ENCODE measurements at places on chromosomes 3 and 15.
A peak's percentile ranks its signal among the peaks of the same experiment; 100 is the strongest.

- DNase-seq = peak; percentile 78
Measured at GRCh38 chr15:63190769-63191649, 1.6 kb downstream of the RAB8B start.

DNA sequence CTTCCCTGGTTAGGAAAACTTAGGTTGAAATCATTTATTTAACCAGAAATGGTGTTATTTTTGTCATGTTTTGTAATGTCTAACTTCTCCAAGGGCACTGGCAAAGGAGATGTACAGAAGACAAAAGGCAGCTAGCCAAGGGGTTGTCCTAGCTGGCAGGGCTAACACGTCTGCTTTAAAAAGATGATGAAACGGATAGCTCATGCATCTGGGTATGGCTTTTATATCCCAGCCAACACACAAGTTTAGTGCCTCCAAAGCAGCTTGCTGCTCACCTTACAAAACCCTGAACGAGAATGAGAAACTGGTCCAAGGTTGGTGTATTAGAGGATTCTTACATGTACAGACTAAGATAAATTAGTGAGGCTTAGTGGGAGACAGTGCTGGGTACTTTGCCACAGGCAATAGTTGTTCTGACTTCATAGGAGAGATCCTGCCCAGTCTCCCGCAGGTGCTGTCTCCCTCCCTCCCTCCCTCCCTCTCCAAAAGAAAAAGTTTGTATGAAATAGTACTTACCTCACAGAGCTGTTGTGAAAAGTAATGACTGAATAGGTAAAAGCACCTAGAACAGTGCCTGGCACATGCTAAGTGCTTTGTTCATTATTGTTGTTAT lies 47.8 kb downstream of the KCNMB2 start:
- DNase-seq = no peak

GRCh38 chr3:172138792-172139507 lies 99.6 kb downstream of the FNDC3B start:
- DNase-seq = peak; percentile 61

GRCh38 chr3:122021811-122022401 lies at the start of gene ILDR1:
ILDR1 (minus strand) TSS chr3:122022247; CDS start chr3:122022077, 170 bp downstream.
- no peak for DNase-seq

DNA sequence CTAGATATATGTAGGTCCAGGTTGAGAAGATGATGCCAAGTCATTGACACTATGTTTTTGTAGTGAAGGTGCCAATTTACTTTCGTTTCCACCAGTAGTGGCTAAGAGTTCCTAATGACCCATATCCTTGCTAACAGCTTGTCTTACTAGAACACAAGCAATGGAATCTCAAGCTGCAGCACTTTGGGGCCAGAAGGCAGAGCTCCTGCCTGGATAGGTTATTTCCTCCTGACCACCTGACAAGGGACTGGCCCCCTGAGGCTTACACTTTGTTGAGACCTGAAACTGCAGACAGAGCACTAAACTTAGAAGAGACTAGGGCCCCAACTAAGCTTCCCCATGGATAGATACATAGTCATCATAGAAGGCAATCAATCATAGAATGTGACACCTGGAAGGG lies 11.7 kb downstream of the ONECUT1 start:
- DNase-seq = no peak

DNA sequence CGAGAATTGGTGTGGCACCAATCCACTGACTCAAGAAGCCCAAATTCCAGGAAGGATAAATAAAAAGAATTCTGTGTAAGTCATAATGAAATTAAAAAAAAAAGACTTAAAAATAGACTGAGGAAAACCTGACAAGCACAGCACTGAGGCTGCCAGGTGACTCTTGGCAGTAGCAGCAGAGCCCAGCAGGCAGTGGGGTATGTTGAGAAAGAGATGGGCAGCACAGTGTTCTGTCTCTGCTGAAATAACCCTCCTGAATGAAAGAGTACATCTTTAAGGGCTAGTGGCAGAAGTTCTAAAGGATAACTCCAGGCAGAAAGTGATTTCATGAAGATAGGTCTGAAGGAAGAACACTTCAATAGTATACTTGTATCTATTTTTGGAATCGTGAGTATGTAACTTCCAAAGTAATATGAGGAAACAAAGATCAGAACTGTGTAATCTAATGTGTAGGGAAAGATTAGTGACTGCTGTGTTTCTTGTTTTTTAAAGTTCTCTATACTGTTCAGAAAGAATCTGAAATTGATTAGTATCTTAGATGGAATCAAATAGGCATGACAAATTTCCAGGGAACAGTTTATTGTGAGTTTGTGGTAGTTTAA lies 75.9 kb downstream of the RAB7A start:
- no peak for DNase-seq

GRCh38 chr3:168139947-168140346 lies 44.2 kb upstream of the GOLIM4 start:
- no peak for DNase-seq

DNA sequence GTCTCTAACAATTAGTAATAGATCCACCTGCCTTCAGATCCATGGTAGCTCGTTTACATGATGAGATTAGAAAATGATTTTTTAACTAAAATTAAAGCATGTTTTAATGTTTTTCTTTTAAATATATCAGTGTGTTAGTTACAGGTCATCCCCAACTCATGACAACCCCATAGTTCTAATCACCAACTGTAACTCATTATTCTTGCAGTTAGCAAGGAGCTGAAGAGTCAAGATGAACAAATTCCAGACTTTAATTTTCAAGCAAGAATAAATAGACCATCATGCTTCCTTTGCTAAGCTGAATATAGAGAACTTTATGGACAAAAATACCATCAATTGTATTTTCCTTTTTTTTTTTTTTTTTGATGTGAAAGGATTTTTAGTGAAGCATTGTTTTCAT lies 101.1 kb downstream of the TOP2B start:
- no peak for DNase-seq

DNA sequence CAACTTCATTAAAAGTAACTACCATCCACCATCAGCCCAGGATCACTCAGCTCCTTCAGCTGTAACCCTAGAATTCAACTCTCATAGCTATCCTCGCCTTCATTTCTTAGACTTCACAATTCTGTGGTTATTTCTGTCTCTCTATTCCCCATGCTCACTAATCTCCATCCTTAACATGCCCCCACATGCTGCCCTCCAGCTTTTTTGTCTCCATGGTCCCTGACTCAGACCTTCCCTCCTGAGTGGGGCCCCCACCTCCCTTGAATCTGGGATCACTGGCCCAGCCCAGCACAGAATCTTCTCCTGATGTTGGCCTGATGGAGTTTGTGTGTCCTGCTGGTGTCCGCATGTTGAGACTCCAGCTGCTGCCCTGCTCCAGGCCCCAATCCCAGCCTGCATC lies 41.7 kb downstream of the CHST14 start:
- DNase-seq = no peak

- DNase-seq = no peak
Measured at GRCh38 chr3:146581080-146581601, 24.0 kb downstream of the PLSCR5 start.

DNA sequence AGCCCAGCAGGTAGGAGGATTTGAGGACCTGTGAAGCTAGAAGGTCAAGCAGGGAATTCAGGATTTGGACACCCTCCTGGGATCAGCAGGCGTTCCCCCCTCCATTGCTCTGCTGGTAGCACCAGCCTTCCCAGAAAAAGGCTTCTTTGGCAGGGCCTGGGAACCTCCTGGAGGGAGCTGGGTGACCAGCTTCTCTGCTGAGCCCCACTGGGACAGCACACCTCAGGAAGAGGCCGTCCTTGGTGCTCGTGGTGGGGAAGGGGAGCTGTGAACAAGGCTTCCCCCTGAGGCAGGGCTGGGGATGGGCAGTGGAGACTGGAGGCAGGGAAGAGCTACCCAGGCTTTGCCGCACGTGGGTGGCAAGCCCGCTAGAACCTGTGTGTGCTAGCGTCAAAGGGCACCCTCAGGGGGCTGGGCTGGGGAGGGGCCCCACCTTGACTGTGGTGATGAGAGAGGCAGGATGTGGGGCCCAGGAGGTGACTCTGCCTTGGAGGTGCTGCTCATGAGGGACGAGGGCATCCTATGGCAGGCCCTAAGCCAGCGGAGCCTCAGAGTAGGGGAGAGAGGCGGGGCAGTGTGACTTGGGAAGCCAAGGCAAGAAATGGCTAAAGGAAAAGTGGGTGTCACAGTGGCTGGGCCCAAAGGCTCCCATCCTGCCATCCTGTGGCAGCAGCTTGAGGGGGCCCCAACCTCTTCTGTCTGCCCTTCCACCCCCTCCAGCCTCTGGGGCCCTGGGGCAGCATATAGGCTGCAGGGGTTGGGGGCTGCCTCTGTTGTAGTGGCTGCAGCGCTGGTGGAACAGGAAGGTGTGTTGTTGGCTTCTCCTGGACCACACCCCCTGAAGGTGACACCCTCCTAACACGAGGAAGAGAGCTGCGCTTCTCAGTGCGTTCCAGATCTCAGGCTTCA lies 20.7 kb downstream of the KLF13 start:
- DNase-seq = no peak

- DNase-seq = no peak
Measured at GRCh38 chr3:140023616-140024530, 88.9 kb downstream of the CLSTN2 start.

GRCh38 chr3:150898046-150898754 lies 7.0 kb downstream of the MINDY4B start:
- DNase-seq = no peak

- peak; percentile 93 for DNase-seq
Measured at GRCh38 chr3:160564949-160565441, 376 bp downstream of the KPNA4 start.

DNA sequence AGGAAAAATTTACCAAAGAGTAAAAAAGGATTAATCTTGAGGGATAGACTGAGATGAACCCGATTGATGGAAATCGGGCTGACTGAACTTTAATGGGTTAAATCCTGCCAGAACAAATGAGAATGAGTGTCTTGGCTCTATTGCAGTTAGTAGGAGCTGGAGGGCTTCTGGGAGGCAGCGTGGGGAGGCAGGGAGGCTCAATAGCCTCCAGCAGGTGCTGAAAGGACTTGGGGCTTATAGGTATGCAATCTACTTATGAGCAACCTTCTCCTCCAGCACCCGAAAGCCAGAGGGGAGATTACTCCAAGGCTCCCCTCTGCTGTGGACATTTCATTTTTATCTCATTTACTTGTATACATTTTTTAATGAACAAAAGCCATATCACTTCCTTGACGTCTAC lies 1.0 kb upstream of the CRYBG3 start:
- no peak for DNase-seq

Data from erythroblast (primary cell).